ENCODE measurements at places on chromosomes 1 and 21. TPM values are rescaled to one million over a fixed set of nuclear protein-coding genes. Genes with fewer than 3 reads are reported as not detected.

- no peak for DNase-seq
Measured at GRCh38 chr1:204705888-204706837, 20.6 kb upstream of the LRRN2 start.

GRCh38 chr1:244349103-244349531 is 102.6 kb downstream of the ADSS2 start:
- peak; percentile 86 for DNase-seq

Gene SH2D5
- 26.9 TPM for total RNA-seq

DNA sequence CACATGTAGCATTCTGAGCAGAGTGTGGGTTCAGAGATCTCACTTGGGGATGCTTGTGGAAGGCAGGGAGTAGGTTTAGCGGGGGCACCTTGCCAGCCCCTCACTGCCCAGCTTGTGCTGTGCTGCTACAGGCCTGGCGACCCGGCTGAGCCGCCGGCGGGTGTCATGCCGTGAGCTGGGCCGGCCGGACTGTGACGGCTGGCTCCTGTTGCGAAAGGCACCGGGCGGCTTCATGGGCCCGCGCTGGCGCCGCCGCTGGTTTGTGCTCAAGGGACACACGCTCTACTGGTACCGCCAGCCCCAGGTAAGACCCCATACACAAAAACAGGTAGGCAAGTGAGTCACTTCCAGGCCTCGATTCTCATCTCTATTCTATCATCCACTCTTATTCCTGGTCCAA is 5.5 kb upstream of the CATSPER4 start:
- DNase-seq = no peak

GRCh38 chr1:35488336-35488735 is 68.9 kb downstream of the KIAA0319L start:
- DNase-seq = no peak

GRCh38 chr1:67376381-67376780 is 53.8 kb downstream of the SERBP1 start:
- DNase-seq = no peak

Gene ATP1A2
- not detected for total RNA-seq

- DNase-seq = peak; percentile 8
Measured at GRCh38 chr1:170682169-170682568, 18.2 kb downstream of the PRRX1 start.

DNA sequence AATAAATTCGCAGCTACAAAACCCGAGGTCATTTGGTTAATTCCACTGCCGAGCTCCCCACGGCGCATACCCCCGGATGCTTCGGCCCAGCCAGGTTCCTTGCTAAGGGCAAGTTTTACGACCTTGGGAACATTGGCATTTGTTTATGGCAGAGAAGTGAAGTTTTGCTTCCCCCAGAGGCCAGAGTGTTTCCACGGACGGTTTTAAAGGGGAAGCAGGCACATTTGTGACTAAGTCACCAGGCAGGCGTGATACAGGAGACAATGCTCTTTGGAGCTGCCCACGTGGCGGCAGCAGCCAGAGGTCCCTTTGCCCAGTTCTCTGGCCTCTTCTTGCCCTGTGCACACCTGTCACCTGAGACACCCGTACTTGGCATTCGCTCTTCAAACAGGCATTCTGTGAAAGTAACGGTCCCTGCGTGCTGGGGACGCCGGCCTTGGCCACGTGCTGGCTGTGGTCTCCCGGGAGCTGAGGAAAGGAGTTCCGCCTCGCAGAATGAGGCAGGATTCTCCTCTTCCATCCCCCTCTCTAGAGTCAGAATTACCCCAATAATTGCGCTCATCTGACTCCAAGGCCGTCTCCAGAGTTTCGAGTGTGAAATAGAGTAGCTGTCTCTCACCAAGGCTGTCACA is 138.3 kb downstream of the PRDM16 start:
- DNase-seq = no peak

GRCh38 chr1:228147768-228148167 is 2.0 kb upstream of the GJC2 start:
- DNase-seq = no peak

Gene SLAMF7
- 4.2 TPM for total RNA-seq

GRCh38 chr1:21272540-21272939 is 17.7 kb downstream of the ECE1 start:
- no peak for DNase-seq

DNA sequence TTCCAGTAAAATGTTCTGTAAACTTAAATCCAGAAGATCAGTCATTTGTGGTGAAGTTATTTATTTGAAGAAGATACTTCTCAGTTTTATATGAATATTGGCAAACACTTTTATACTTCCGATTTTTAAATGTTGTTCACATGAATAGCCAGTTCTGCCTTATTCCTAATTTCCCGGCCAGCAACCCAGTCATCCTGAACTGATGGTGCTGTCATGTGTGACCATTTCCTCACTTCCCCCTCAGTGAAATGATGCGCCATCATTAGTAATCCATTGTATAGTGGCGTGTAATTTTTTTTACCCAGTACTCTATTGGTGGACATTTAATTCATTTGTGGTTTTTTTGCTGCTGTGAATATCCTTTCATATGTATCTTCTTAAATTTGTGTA is 16.4 kb downstream of the GPSM2 start:
- DNase-seq = peak; percentile 33

- no peak for DNase-seq
Measured at GRCh38 chr1:212752252-212752933, 39.2 kb downstream of the NSL1 start.

Gene PGLYRP4
- not detected for total RNA-seq

Gene CRYAA
- total RNA-seq = not detected

GRCh38 chr1:8600336-8600735 is 217.1 kb downstream of the RERE start:
- no peak for DNase-seq

Gene IL12RB2
- total RNA-seq = not detected

DNA sequence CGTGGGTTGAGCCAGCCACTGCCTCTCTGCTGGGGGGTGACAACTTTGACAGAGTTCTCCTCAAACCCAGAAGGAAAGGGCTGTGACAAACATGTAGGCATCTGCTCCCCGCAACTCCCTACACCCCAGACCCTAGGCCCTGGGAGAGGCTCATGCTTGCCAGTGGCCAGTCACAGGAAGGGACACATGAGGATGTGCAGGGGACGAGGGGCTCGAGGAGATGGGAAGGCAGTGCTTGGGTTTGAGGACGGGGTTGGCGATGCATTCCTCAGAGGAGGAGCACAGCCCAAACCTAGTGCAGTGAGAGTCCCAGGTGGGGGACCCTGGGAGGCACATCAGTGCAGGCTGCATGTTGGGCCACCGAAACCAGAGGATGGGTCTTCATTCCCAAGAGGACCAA is 62.1 kb downstream of the STUM start:
- no peak for DNase-seq

DNA sequence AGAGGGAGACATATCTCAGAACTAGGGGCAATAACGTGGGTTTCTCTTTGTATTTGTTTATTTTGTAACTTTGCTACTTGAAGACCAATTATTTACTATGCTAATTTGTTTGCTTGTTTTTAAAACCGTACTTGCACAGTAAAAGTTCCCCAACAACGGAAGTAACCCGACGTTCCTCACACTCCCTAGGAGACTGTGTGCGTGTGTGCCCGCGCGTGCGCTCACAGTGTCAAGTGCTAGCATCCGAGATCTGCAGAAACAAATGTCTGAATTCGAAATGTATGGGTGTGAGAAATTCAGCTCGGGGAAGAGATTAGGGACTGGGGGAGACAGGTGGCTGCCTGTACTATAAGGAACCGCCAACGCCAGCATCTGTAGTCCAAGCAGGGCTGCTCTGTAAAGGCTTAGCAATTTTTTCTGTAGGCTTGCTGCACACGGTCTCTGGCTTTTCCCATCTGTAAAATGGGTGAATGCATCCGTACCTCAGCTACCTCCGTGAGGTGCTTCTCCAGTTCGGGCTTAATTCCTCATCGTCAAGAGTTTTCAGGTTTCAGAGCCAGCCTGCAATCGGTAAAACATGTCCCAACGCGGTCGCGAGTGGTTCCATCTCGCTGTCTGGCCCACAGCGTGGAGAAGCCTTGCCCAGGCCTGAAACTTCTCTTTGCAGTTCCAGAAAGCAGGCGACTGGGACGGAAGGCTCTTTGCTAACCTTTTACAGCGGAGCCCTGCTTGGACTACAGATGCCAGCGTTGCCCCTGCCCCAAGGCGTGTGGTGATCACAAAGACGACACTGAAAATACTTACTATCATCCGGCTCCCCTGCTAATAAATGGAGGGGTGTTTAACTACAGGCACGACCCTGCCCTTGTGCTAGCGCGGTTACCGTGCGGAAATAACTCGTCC is 1.3 kb upstream of the OLIG2 start:
- no peak for DNase-seq

GRCh38 chr1:107474877-107475612 is 334.2 kb downstream of the NTNG1 start:
- DNase-seq = peak; percentile 40

DNA sequence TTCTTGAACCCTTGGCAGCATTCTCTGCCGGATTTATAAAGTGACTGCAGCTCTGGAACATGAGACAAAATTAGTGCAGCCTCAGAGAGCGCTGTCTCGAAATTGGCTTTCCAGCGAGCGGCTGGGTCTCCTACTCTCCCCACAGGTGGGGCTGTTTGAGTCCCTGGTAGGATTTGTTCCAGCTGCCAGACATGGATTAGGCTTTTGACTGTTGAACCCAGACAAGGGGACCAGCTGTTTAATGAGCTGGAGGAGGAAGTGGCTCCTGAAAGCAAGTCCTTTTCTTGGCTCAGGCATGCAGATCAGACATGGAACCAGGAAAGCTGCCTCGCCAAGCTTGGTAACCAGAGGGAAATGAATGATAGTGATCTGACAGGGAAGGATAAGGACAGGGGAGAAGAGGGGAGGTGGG is 69.6 kb downstream of the UBIAD1 start:
- DNase-seq = no peak

GRCh38 chr1:221800831-221801230 is 58.9 kb upstream of the DUSP10 start:
- DNase-seq = no peak

GRCh38 chr1:67850151-67850551 is 16.9 kb upstream of the GNG12 start:
- peak; percentile 81 for DNase-seq

DNA sequence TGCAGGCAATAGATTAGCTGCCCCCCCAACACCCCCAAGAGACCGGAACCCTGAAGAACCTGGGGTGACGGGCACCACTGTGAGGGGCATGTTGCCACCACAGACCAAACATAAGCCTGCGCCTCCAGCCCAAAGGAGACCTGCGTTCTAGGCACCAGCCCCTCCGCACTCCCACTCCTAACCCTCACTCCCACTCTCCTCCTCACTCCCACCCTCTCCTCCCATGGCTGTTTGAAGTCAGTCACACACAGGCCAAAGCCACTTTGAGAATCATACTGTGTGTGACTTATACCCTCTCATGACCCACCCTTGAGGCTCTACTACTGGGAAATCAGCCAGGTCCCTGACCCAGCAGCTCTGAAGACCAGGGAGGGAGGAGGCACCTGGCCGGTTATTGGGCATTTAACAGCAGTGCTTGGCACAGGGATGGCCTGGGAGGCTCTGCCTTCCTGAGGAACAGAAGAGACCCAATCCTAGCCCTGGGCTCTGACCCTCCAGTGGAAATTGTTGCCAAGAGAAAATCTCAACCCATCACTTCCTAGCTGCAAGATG is 43.5 kb downstream of the FBXO2 start:
- no peak for DNase-seq

DNA sequence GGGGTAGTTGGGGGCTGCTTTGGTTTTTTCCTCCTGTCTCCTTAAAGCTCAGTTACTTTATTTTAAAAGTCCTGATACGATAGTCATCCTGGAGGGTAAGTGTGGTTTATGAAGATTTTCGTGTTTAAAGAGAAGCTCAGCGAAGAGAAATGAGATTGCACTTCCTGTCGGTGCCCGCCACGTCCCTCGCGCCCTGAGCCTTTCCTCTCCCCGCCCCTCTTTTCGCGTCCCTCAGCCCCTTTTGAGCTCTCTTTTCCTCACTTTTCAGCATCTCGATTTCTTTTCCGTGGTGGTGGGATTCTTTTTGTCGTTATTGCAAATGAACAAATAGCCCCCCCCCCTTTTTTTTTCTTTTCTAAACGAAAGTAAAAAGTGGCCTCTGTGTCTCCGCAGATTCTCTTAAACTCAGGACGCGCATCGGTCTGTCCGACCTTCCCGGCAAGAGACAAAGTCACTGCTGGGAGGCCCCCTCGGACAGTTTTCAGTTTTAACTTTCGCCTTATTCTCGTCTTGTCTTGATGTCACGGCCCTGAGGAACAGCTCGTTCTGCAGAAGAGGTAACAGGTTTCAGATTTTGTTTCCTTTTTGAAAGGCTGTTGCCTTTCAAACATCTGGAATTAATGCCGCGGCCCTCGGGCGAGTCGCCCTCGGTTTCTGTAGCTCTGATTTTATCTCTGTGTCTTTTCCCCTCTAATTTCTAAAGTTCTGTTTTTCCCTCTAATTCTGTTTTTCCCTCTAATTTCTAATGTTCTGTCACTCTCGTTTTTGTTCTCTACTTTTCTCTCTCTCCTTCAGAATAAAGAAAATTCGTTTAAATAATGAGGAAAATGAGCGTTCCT is 1.0 kb upstream of the DMRTA2 start:
- DNase-seq = no peak

Gene RGS16
- not detected for total RNA-seq

DNA sequence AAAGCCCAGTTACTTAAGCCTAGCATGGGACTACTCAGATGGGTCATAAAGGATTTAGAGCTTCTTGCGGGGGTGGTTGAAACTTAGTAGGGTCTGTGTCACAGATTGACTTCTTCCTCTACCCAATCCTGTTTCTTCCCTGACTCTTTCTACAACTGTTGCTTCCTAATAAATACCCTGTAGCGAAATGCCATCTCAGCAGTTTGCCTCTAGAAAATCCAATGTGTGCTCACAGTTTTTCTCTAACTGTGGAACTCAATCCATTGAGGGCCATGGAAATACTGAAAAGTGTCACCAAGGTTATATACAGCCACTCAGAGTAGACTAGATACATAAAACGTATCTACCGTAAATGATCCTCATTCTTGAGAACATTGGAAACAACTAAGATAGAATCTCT is 217.7 kb downstream of the COL24A1 start:
- DNase-seq = no peak

Gene BRINP2
- 0.03 TPM for total RNA-seq

Gene FLVCR1
- 7.9 TPM for total RNA-seq

DNA sequence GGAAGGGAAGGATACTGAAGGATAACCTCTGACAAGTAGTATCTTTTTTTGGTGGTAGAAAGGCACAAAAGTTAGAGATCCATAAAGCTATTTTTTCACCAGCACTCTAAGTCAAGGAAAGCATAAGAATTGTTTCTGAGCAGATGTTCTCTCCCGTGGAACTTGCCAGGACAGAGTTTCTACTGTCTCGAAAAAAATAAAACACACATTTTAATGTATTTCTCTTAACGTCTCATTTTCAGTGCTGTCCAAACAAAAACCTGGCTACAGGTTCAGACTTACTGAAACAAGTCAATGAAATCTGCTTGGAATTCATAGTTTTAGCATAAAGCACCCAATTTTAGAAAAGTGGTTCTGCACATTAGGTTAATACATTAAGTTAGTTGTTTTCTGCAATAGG is 338.3 kb downstream of the LTN1 start:
- DNase-seq = no peak

Data from HT1080 (cell line).